ENCODE measurements at places on chromosomes 11 and 22. TPM values are rescaled to one million over a fixed set of nuclear protein-coding genes. Genes with fewer than 3 reads are reported as not detected.

GRCh38 chr11:44366741-44367140 lies 56.8 kb upstream of the ALX4 start:
- no peak for DNase-seq

- no peak for DNase-seq
Measured at GRCh38 chr22:24001314-24001713, 3.9 kb downstream of the GSTT4 start.

DNA sequence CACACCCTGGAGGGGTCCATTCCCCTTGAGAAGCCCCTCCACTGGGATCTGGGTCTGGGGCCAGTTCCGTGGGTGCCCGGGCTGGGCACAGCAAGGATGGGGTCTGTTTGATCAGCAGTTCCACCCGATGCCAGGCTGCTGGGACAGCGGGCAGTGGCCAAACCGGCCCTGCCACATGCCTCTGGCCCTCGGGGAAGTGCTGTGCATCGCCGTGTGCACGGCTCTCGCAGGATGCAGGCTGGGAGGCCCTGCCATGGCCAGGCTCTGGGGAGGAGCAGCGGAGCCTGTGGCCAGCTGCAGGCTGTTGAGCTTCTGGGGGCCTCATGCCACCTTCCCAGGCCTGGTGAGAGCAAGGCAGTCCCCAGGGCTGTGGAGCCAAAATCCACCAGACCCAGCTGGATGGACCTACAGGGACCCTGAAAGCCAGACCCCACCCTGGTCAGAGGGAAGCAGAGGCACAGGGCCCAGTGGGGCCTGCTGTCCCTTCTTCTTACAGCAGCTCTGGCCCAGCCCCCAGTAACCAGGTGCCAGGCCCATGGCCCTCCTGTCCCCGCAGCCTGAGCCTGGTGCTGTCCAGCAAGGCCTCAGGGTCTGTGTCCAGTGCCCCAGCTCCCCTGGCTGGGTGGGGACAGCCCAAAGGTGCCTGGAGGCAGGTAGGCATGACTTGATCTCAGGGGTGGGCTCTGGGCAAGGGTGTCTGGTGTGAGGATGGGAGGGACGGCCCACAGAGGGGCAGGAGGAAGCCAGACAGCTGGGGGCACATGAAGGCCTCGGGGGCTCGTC lies 57.3 kb downstream of the WNT7B start:
- DNase-seq, result no peak

GRCh38 chr11:75563978-75564552 lies 2.0 kb downstream of the SERPINH1 start:
- DNase-seq, result no peak

OR10A2 gene
- total RNA-seq, result not detected

GRCh38 chr11:111422494-111423249 lies 43.6 kb upstream of the POU2AF1 start:
- DNase-seq, result peak; percentile 86

DNA sequence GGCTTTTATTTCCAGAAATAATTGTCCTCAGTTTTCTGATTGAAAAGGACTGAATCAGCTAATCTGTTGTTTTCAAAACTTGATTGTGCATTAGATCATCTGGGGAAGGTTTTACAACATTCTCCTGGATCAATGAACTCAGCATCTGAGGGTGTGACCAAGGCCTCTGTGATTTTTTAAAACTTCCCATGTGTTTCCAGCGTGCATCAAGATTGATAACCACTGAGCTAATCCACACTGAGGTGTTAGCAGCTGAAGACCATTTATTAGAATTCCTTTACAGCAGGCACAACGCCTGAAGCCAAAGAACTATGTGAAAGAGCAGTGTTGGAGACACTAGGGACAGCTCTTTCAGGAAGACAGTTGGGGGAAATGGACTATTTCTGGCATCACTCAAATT lies 10.2 kb downstream of the VSTM5 start:
- no peak for DNase-seq

SPON1 gene
- total RNA-seq, result 5.5 TPM

SORL1 gene
- 111 TPM for total RNA-seq

DNA sequence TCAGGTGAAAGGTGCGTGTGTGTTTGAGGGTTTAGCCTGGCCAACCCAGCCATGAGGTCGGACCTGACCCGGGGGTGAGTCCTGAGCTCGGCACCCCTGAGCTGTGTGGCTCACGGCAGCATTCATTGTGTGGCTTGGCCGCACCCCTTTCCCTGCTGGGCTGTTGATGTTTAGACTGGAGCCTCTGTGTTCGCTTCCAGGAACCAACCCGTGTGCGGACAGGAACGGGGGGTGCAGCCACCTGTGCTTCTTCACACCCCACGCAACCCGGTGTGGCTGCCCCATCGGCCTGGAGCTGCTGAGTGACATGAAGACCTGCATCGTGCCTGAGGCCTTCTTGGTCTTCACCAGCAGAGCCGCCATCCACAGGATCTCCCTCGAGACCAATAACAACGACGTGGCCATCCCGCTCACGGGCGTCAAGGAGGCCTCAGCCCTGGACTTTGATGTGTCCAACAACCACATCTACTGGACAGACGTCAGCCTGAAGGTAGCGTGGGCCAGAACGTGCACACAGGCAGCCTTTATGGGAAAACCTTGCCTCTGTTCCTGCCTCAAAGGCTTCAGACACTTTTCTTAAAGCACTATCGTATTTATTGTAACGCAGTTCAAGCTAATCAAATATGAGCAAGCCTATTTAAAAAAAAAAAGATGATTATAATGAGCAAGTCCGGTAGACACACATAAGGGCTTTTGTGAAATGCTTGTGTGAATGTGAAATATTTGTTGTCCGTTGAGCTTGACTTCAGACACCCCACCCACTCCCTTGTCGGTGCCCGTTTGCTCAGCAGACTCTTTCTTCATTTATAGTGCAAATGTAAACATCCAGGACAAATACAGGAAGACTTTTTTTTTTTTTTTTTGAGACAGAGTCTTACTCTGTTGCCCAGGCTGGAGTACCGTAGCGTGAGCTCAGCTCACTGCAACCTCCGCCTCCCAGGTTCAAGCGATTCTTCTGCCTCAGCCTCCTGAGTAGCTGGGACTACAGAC lies 53.9 kb upstream of the PPP6R3 start:
- DNase-seq, result no peak

DNA sequence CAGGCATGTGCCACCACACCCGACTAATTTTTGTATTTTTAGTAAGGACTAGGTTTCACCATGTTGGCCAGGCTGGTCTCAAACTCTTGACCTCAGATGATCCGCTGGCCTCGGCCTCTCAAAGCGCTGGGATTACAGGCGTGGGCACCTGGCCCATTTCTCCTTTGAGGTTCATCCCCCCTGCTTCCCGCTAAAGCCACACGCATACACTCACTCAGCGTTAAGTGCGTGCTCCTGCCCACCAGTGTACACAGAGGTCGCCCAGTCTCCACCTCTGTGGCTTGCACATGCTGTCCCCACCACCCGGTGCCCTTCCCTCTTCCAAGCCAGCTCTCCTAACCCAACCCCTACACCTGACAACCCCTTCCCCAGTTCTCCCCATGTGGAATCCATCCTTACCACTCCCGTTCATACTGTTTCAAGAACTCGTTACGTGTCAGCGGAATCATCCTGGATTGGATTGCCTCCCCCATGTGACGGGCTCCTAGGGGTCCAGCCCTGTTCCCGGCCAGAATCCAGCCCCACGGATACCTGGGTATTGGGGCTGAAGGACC lies 15.7 kb upstream of the CYTH4 start:
- peak; percentile 77 for DNase-seq

DNA sequence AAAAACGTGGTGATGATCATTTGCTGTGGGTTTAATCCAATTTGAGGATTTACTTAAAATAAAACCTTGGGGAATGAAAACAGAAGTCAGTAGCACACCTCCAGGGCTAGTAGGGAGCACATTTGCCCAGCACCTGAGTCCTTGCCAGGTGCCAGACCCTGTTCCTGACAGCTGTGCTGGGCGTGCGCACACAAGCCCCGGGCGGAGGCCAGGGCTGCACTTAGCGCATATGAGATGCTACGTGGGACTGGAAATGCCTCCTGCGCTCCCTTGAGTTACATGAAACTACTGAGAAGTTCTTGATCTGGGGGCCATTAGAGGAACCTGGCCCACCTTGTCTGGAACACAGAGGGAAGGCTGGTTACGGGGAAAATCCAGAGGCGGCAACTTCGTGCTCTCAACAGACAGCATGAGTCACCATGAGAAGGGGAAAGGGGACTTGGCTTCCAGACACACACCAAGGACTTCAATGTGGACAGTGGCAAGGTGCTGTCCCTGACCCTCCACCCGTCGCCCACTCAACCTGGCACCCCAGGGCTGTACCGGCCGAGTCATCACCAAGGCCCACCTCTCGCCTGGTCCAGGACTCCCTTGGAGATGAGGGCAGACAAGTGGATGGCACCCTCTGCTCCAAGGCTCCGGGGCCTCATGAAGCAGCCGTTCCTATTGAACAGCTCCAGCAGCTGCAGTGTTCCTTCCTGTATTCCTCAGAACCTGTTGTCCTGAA lies 1468.6 kb downstream of the BRD1 start:
- DNase-seq, result peak; percentile 38

GRCh38 chr11:58926695-58927094 lies 12.6 kb upstream of the GLYATL1 start:
- no peak for DNase-seq

GRCh38 chr22:48957311-48957986 lies 870.2 kb downstream of the BRD1 start:
- peak; percentile 66 for DNase-seq

LRRC56 gene
- 1.9 TPM for total RNA-seq

GRCh38 chr11:60854140-60854846 lies 1.5 kb downstream of the PTGDR2 start:
- peak; percentile 7 for DNase-seq

NAALAD2 gene
- 4.9 TPM for total RNA-seq

TKFC gene
- 36.5 TPM for total RNA-seq

PRR33 gene
- total RNA-seq, result not detected

TEAD1 gene
- 21.4 TPM for total RNA-seq

Measured in spleen (tissue), 13 donors.